AG04449 (cell line): ENCODE measurements at places on chromosomes 3 and 15.
A peak's percentile ranks its signal among the peaks of the same experiment; 100 is the strongest.

DNA sequence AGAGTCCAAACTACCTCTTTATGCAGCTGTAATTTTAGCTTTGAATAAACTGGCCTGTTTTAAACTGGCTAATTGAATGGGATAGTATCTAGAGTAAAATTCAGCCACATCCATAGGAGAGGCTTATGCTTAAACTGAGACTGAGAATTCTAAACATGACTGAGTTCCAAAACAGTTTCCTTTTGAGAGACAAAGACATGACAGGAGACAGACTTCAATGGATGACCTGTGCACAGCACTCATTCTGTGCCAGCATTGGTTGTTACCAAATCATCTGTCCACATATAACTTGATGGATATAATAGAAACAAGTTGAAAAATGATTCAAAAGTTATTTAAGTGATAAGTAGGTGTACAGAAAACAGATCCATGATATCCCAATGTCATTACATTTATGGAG is 20.9 kb downstream of the IL12A start:
- DNase-seq = no peak

GRCh38 chr3:12829886-12830784 is 11.2 kb downstream of the RPL32 start:
- no peak for DNase-seq

DNA sequence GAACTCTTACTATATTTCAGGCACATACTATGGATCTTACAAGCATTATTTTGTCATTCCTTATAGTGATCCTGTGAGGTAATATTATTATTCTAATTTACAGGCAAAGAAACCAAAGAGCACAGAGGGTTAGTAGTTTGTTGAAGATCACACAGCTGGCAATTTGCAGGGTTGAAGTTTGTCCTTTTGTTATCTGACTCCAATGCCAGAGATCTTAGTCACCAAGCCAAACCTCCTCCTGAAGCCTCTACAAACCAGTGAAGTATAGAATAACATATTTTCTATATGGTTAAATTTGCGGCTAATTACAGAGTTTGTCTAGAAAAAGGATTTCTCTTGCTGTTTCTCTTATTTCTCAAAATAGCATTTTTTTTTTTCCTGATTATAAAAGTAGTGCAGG is 11.2 kb downstream of the ISLR2 start:
- no peak for DNase-seq

DNA sequence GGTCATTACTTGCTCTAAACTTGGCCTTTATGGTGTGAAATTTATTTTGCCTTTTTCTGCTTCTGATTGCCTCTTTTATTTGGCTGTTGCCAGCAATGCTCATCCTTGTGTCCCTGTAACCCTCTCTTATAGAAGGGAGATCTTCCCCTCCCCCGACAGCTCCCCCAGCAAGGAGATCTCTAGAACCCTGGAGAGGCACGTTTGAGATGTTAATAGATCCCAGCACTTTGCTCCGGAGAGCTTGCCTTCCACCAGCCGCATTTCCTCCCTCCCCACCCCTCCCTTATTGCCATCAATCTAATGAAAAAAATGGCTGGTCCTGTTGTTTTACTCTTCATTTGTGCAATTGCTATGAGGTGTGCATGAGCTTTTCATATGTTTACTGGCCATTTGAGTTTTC is 18.2 kb downstream of the TRIM71 start:
- no peak for DNase-seq

- no peak for DNase-seq
These were observed 40.7 kb upstream of the GMNC start for GRCh38 chr3:190903156-190903555.

DNA sequence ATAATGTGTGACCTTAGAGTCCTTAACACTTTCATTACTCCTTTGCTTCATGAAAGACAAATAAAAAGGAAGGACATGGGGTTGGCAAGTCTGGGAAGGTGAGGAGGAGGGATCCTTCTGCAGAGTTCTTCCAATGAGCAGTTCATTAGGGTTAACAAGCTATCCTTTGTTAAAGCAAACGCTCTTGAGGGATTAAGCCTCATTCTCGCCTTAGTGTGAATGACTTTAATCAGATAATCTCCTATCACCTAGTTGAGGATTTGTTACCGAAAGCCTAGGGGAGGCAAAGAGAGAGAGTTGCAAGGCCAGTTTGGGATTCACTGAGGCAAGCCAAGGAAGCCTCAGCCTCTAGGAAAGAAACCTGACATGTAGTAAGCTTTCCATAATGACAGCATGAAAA is 7.4 kb upstream of the MBNL1 start:
- no peak for DNase-seq

- DNase-seq = no peak
These were observed 14.2 kb upstream of the ANKDD1A start for GRCh38 chr15:64897345-64897985.

DNA sequence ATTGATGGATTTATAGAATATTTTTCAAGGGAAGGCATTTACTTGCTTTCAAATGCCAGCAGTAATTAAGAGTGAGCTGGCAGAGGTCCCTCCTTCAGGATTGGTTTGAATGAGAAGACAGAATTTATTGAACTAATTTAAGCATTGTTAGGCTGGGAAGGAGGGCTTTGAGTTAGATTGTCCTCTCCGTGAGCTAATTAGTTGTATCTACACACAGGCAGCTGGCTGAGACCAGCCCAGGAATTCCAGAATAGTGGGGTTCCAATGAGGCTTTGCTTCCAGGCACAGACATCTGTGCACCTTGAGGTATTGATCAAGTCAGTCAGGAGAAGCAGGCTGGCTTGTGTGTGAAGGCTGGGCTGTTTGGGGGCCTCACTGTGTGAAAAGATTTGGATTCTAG is 124.0 kb upstream of the WNT5A start:
- no peak for DNase-seq

DNA sequence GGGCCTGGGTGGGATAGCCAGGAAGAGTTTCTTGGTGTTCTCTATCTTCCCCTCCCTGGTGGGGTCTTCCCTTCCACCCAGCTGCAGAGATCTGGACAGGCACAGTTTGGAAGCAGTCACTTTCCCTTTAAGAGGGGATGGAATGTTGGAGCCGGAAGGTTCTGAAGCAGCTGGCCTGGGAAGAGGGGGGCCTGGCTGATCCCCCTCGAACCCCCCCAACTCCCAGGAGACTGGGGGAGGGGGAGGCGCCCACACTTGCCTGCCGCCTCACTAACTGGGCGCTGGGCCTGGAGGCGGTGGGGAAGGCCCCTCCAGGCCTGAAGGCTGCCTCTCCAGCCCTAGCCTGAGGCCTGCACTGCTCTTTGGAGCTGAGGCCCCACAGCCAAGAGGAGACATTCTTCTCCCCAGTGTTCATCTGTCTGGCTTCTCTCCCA is 1.4 kb downstream of the DVL3 start:
- DNase-seq = no peak

DNA sequence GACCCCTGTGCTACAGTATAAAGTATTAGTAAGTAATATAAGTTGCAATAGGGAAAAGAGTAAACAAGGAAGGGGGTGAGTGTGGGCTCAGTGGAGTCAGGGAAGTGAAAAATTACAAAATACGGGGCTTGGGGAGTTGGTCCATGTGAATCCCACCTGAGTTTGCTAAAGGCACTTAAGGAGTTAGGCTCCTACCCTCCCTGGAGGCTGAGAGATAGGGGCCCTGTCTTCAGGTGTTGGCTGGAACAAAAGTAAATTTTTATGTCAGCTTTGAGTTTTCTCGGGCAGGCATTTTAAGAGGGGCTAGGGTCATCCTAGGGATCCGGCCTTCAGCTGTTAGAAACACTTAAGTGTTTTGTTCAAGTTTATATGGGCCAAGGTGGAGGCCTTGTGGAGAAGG is 8.2 kb downstream of the TRPC1 start:
- no peak for DNase-seq

DNA sequence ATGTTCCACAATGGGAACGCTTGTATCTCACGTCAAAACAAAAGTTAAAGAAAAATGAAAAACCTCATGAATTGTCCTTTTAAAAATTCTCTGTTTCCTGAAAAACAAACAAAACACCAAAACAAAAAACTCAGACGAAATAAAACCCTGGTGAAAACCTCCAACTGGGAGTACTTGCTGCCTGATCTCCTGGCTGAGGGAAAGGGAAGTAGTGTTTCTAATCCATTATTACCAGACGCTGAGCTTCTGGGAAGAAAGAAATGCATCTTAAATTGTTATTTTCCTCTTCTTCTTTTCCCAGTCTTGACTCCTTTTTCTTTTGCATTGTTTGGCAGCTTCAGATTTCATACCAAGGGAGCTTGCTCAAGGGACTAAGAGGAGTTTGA is 243.2 kb upstream of the RGMA start:
- DNase-seq = no peak

DNA sequence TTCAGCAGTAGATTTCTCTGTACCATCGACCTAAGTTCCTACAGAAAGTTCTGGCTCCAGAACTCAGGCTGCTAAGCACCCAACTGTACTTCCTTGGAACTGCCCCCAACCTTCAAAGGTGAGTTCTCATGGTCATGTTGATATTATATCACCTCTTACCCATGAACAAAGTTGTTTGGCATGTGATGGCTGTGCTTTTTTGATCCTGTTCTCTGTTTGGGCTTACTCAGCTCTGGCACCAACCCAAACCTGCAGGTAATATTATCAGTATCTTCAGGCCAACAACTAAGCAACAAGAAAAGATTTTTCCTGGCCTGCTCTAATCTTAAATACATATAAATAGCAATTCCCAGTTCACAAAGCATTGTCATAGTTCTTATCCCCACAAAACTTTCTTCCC is 318.7 kb upstream of the LMCD1 start:
- DNase-seq = no peak

GRCh38 chr3:62445275-62445674 is 71.9 kb upstream of the FEZF2 start:
- DNase-seq = no peak

GRCh38 chr15:40102897-40103858 is 5.5 kb downstream of the BMF start:
- no peak for DNase-seq

DNA sequence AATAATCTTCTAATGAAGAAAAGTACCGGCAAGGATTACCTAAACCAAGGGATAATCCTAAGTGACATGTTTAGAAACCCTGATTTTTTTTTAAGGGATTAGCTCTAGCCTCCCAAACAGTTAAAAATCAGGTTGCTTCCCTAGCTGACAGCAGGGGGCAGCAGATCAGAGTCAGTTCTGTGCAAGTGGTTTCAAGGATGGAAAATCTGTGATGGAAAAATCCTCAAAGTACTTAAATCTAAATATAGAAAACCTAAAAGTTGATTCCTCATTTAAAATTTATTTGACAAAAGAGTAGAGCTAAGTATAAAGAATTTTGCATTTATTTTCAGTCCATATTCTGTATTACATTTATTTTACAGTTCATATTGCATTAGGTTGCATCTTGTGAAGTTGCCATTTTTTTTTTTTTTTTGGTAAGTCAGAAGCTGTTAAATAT is 107.6 kb downstream of the PEX5L start:
- DNase-seq = peak; percentile 31

GRCh38 chr3:167851171-167851570 is 115.7 kb downstream of the SERPINI1 start:
- no peak for DNase-seq

DNA sequence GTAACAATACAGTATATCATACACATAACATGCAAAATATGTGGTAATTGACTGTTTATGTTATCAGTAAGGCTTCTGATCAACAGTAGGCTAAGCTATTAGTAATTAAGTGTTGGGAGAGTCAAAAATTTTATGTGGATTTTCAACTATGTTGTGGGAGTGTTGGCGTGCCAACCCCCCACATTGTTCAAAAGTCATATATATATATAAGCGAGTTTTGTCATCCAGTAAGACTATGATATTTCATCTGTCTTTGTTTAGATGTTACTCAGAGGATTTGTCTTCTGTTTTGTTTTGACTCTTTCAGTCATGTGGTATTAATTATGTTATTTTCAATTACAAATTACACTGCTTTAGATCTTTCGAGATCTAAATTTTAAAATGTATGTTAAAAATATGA is 51.0 kb upstream of the RAP2B start:
- no peak for DNase-seq
